ENCODE measurements at places on chromosomes 5 and 9. TPM values are rescaled to one million over a fixed set of nuclear protein-coding genes. Genes with fewer than 3 reads are reported as not detected.

PLAC8L1 gene
- not detected for total RNA-seq

DNA sequence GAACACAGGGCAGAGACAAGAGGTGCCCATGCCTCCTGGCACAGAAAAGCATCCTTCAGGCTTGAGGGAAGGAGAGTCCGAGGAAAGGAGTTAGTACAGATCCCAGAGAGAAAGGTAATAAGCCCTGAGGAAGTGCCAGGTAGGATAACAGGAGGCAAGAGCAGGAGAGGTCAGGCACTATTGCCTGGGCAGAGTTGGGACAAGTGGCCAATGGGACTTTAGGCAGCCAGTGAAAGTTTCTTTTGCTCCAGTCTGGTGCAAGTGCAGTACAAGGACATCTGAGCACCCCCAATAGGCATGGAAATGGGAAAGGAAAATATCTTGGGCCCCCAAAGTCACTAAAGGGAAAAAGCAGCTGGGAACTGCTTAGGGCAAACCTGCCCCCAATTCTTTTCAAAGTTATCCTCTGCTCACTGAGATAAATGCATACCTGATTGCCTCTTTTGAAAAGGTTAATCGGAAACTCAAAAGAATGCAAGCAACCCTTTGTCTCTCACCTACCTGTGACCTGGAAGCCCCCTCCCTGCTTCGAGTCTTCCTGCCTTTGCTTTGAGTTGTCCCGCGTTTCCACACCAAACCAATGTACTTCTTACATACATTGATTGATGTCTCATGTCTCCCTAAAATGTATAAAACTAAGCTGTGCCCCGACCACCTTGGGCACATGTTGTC lies 46.5 kb downstream of the ELOVL7 start:
- no peak for DNase-seq

DNA sequence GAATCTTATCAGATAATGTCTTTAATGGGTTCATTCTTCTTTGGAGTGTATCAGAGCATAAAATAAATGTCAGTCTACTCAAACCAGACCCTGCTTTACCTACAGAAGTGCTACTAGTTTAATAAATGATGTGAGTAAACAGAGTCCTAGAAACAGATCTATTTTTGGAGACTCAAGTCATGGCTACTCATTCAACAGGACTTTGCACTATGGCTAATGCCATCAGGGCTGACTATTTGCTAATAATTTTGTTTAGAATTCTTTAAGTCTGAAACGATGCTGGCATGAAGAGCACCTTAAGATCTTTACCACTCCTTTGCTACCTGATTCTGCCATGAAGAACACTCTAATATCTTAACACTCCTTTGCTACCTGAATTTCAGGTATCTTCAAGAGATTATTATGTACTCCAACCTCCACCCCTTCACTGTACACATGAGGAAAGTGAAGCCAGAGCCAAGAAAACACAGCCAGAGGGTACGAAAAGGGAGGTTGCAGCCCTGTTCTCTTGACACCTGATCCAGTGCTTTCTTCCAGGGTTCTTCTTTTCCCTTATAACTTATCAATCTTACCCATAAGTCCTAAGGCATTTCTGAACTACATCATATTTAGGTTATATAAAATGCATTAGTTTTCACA lies 62.4 kb downstream of the ZNF608 start:
- no peak for DNase-seq

DNA sequence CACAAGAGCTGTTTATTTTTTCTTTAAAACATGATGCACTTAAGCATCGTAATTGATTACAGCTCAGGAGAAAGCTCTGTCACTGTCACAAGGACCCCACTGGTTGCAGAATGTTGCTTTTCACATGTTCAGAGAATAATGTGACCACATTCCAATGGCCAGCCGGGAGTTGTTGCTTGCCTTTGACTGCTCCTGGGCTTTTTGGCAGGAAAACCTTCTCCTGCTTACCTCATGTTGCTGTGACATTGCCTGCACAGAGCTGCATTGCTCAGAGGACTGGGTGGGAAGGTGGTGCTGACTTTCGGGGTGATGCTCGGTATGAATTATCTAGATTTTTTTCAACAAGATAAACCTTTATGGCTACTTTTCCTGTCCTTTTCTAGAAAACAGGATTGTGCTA lies 88.2 kb downstream of the PALM2AKAP2 start:
- DNase-seq: no peak

SEMA5A gene
- total RNA-seq: 0.03 TPM

IL33 gene
- total RNA-seq: not detected

DNA sequence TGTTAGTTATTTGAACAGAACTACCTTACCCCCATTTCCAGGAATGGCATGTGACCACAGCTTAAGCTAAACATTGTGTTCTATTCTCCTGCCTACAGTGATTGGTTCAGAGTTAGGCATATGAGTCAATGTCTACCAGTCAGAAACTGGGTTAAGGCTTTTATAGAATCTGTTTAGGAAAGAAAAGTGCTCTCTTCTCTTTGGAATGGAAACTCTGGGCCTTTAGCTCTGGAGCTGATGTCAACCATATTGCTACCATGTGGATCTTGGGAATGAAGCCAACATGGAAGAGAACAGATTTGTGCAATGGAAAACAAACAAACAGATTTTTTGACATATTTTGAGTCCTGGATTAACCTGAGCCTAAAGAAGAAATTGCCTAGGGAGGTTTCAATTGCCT lies 488.9 kb upstream of the TNC start:
- no peak for DNase-seq

AMBP gene
- total RNA-seq: 1.7 TPM

APC gene
- total RNA-seq: 19.9 TPM

KLF9 gene
- total RNA-seq: 21.3 TPM

GRCh38 chr9:85016384-85017006 lies 347.0 kb downstream of the NTRK2 start:
- no peak for DNase-seq

DNA sequence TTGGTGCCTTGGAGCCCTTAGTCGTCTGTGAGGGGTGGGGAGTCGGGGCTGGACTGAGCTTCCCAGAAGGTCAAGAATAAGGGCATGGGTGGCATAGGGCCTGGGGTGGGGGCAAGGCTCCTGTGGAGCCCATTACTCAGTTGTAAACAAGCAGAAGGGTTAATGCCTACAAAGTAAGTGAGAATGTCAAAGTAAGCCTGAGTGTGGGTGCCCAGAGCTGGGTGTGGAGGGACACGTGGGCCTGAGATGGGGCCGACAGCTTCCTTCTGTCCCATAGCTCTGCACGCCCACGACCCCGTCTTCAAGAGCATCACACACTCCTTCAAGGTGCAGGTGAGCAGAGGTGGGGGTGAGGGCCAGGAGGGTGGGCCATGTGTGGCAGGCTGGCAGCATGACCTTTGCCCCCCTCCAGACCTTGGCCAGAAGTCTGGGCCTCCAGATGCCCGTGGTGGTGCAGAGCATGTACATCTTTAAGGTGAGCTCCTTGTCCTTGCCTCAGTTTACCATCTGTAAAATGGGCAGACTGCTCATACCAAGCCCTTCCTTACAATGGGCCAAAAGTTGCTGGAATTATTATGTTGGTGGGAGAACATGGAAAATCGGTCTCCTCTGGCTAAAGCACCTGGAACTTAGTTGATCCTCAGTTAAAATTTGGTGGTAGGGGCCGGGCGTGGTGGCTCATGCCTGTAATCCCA lies 11.1 kb downstream of the DOLK start:
- DNase-seq: no peak

GRCh38 chr9:111501648-111502047 lies 17.5 kb upstream of the ECPAS start:
- DNase-seq: no peak

DNA sequence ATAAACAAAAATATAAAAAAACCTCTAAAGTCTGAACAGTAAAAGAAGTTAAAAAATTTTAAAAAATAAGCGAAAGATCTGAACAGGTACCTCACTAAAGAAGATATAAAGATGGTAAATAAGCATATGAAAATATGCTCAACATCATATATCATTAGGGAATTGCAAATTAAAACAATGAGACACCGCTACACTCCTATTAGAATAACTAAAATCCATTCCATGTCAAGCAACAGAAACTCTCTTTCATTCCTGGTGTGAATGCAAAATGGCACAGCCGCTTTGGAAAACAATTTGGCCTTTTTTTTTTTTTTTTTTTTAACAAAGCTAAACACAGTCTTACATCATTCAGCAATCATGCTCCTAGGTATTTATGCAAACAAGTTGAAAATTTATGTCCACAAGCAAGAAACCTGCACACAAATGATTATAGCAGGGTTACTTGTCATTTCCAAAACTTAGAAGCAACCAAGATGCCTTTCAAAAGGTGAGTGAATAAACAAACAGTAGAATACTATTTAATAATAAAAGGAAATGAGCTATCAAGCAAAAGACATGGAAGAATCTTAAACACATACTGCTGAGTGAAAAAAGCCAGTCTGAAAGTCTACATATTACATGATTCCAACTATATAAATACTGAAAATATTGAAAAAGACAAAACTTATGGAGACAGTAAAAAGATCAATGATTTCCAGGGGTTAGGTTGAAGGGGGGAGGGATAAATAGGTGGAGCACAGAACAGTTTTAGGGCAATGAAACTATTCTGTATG lies 22.1 kb downstream of the ANXA1 start:
- DNase-seq: no peak

- DNase-seq: no peak
These were observed 1.7 kb downstream of the DCANP1 start for GRCh38 chr5:135445306-135445985.

DNA sequence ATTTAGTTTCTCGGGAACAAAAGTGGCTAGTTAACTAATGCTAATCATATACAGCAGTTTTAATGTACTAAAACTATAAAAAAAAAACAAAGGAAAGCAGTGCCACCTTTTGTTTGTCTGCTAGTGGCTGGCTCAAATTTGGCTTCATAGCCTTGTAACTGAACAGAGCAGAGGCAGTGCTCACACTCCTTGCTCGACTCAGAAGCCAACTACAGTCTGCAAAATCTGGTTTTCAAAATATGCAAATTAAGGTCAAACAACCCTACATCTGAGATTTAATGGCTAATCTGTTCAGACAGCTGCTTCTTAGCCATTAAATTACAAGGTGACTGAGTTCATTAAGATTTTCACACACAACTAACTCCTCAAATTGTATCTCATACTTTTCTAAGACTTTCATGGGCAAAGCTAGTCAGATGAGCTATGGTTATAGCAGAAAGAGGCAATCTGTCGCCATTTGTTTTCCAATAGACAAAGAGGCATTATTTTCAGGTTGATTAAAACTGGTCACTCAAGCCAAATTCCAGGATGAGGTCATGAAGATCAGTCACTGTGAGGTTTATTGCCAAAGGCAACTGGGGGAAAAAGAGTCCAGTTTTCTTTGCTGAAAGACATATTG lies 56.8 kb upstream of the EPB41L4A start:
- no peak for DNase-seq

INSL6 gene
- total RNA-seq: not detected

ERMP1 gene
- 7.5 TPM for total RNA-seq

DNA sequence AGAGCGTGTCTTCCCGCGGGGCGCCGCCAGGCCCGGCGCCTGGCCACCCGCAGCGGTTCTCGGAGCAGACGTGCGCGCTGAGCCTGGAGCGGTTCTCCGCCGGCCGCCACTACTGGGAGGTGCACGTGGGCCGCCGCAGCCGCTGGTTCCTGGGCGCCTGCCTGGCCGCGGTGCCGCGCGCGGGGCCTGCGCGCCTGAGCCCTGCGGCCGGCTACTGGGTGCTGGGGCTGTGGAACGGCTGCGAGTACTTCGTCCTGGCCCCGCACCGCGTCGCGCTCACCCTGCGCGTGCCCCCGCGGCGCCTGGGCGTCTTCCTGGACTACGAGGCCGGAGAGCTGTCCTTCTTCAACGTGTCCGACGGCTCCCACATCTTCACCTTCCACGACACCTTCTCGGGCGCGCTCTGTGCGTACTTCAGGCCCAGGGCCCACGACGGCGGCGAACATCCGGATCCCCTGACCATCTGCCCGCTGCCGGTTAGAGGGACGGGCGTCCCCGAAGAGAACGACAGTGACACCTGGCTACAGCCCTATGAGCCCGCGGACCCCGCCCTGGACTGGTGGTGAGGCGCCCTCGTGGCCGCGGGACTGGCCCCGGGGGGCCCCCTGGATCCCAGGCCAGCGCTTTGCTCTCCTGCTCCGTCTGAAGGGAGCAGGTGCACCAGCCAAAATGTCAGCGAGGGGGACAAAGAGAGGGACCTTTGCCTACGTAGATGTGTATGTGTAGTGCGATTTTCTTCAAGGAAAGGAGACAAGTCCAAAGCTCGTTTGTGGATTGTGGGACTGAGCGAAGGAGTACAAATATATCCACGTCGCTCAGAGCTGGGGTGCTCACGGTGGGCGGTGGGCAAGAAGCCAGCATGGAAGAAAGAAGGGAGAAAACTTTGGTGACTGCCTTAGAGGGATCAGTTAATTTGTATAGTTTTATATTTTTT lies 19.5 kb downstream of the BTNL9 start:
- no peak for DNase-seq

- no peak for DNase-seq
These were observed 23.0 kb downstream of the LHX3 start for GRCh38 chr9:136181784-136182419.

DNA sequence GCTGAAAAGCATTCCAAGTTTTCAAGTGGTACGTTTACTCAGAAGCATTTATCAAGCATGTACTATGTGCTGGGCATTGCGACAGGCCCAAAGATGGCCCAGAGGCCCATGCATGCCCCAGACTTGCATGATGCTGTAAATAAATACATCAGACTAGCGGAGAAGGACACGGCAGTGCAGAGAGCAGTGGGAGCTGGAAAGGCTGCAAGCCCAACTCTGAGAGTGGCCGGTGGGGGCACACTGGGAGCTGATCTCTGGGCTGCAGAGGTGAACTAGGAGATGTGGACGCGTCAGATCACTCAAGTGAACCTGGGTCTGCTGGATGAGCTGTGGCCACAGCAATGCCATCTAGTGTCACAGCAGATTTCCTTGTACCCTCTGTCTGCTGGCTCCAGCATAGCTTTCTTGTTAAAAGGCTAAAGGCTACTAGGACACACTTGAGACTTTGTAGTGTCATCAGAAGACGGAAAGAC lies 246.9 kb downstream of the FANCC start:
- DNase-seq: no peak

DNA sequence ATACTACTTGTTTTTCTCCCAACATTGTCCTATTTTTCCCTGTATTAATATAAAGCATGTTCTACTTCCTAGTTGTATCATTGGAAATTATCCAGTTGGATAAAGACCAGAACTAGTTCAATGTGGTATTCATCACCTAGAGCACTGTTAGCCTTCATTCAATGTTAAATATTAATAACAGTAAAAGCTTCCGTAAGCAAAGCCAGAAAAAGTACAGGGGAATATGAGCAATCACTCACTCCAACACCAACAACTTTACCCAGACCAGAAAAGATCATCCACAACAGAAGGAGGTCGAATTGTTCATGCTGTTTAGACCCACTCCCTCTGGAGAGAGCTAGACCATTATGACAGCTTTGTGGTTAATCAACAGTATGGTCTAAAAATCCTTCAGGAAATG lies 728.4 kb downstream of the MAT2B start:
- DNase-seq: no peak

GRCh38 chr5:101278011-101278687 lies 375.1 kb upstream of the ST8SIA4 start:
- DNase-seq: no peak

PCDHGB4 gene
- 0.22 TPM for total RNA-seq

SLC36A3 gene
- total RNA-seq: not detected

EPB41L4B gene
- total RNA-seq: 0.11 TPM

ZNF483 gene
- 1.1 TPM for total RNA-seq

All from activated T-cell treated with anti-CD3 and anti-CD28 coated beads, Interleukin-2, amount 50 U/mL, for 4 hours (primary cell).